ENCODE measurements at places on chromosomes 4 and X.

DNA sequence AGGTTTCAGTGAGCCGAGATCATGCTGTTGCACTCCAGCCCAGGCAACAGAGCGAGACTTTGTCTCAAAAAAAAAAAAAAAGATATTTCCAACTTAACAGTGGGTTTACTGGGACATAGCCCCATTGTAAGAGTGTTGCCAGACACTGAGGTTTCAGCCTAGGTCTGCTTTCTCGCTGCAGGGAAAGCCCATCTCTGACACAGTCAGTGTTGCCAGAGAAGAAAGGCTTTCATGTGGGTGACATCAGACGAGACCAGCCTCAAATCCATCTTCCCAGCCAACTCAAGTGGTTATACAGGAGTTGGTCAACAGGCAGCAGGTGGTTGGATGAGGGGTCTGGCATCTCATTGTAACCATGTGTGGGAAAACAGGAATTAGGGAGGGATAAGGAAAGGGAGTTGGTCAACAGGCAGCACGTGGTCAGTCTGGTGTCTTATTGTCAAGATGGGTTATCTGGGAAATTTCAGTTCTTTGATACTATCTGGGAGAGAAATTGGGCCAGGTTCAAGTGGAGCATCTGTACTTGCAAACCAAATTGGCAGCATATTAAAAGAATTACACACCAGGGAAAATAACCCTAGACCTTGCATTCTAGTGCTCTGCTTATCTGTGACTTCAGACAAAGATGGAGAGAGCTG, 41.1 kb downstream of the NELFA start:
- DNase-seq, result no peak

GRCh38 chr4:28462766-28463700, 1602.4 kb downstream of the STIM2 start:
- DNase-seq, result no peak

DNA sequence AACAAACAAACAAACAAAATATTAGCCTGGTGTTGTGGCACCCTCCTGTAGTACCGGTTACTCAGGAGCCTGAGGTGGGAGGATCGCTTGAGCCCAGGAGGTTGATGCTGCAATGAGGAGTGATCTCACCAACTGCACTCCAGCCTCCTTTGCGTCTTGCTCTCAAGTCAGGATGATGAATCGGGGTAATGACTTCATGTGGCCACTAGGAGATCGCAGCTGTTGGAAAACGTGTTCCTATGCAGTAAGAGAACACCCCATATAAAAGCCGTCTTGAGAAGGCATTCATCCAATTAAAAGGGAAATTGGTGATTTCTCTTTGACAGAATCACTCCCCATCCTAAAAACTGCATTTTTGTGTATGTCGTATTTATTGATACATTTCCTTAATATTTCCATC, 6.9 kb downstream of the CCNB3 start:
- no peak for DNase-seq

- no peak for DNase-seq
Observed at GRCh38 chrX:44915361-44915868, 42.4 kb downstream of the KDM6A start.

DNA sequence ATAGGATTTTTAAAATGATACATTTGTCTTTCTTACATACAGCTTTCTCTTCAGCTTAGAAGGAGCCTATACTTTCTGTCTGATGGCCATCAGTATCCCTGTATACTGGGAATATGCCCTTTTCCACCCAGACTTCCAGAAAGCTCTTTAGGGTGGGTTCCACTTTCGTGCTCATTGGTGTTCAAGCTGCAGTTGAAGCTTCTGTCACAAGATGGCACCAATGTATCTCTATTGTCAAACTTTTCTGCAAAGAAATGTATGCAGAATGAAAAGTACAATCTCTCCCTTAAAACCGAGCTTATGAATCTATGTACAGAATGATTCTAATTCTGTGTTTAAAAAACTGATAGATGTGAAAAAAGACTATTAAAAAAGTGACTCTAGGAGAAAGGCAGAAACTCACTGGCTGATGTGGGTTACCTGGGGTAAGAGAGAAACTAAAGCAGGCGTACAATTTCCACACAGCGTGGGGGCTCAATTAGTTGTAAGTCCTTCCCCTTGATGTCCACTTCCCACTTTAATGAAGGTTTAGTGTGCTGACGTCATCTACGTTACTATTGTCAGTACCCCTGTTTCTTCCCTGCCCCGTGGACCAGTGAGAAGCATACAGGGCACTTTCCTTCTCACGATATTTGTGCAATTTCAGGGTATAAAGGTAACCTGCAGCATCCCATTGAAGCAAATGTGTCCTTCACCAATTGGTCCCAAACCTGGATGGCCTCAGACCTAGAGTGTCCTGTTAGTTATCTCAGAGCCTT, 57.3 kb upstream of the TCEAL2 start:
- DNase-seq, result no peak

Data from AG04449 (cell line).